ENCODE measurements at places on chromosomes 2 and 18.

- no peak for DNase-seq
Measured at GRCh38 chr18:23141104-23141999, 6.1 kb downstream of the CABLES1 start.

DNA sequence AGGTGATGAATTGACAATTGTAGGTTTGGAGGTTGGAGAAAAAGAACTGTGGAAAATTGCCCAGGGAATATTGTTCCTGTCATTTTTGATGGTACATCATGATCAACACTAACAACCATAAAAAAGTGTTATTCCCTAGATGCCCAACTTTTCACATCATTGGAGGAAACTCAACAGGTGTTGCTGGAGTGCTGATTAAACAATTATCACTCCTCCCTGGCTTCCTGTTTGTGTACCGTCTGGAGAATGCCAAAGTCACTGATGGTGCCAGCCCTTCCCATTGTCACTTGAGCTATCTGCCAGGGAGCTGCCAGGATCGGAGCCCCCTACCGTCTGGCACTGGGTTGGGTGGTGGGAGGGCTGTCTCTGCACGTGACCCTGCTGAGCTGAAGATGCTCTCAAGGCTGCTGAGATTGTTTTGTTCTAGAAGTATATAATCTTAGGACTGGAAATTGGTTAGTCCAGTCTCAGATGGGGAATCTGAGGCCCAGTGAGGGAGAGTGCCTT lies 156.9 kb downstream of the PRKCE start:
- no peak for DNase-seq

DNA sequence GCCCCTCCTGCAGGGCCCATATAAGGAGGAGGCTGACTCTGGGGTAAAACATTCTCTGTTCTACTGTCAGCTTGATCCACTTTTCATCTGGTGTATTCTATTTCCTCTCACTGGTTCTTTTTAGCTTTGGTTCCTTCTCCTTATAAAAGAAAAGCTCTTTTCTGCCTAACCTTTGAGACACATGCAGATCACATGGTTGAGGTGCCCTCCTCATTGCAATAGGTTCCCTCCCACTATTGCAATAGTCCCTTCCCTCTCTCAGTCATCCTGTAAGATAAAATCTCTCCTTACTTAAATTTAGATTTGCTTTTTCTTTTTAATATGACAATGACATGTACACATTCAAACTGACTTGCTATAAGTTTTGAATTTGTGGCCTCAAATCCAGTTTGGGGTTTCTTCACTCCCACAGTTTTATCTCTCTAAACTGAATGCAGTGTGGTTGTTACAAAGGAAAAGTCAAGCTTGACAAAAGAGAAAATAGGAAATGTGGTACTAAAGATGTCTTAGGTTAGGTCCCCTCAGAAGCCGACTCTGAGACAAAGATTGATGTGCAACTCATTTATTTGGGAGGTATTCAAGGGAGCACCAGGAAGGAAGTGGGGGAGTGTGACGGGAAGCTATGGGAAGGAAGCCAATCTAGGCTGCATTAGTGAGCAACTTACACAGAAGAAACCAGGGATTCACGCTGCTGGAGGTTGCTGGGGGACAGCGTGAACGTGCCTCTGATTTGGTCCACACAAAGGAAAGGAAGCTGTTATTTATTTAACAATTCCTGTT lies 127.6 kb upstream of the LINC00305 start:
- no peak for DNase-seq

- DNase-seq, result no peak
Measured at GRCh38 chr2:106012001-106012590, 182.0 kb downstream of the UXS1 start.

- no peak for DNase-seq
Measured at GRCh38 chr2:151761193-151761592, 26.9 kb upstream of the NEB start.

- DNase-seq, result no peak
Measured at GRCh38 chr18:13517369-13517768, 209.0 kb downstream of the FAM210A start.

GRCh38 chr2:200533754-200534153 lies 7.7 kb downstream of the SGO2 start:
- no peak for DNase-seq

DNA sequence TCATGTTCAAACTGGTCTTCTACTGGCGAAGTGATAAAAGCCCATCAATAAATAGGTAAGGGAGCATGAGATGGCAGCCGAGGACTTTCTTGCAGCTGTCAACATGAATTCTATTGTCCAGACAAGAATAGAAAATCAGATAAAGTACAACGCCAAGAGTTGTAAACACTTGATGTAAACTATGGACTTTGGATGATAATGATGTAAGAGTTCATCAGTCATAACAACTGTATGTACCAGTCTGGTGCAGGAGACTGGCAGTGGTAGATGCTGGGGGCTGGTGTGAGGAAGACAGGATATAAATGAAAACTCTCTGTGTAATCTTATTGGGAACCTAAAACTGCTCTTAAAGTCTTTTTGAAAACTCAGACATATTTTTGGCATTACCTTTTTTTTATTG lies 155.9 kb upstream of the RASGRP3 start:
- no peak for DNase-seq

DNA sequence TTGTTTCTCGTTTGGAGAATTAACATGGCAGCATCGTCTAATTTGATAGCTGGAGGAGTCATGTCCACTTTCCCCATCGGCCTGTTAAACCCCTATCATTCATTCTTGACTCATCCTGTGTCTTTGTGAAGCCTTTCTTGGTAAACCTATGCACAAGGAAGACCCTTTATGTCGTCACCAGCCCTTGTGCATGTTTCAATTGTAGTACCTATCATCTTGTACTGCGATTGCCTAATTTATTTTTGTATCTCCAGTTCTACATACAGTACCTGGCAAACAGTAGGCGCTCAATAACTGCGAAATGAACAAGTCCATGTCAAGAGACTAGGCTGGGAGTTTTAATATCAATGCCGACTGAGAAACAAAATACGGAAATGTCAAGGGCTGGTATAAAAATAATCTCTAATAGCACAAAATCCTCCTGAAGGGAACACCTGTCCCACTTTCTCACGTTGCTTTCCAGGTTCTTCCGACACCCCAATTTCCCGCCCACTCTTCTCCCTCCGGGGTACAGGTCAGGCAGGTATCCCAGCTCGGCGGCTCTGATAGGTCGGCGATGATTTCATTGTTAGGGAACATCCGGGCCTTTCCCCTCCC lies 1.3 kb upstream of the PPM1B start:
- DNase-seq, result no peak

DNA sequence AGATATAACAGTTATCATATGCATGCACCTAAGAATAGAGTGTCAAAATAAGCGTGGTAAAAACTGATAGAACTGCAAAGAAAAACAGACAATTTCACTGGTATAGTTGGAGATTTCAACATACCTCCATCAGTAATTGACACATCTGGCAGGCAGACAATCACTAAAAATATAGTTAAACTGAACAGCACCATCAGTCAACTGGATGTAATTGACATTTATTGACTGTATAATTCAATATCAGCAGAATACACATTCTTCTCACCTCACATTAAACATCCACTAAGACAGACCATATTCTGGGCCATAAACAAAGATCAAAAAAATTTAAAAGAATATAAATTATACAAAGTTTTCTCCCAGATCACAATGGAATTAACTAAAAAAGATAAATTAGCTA lies 378.5 kb upstream of the RGPD4 start:
- no peak for DNase-seq

DNA sequence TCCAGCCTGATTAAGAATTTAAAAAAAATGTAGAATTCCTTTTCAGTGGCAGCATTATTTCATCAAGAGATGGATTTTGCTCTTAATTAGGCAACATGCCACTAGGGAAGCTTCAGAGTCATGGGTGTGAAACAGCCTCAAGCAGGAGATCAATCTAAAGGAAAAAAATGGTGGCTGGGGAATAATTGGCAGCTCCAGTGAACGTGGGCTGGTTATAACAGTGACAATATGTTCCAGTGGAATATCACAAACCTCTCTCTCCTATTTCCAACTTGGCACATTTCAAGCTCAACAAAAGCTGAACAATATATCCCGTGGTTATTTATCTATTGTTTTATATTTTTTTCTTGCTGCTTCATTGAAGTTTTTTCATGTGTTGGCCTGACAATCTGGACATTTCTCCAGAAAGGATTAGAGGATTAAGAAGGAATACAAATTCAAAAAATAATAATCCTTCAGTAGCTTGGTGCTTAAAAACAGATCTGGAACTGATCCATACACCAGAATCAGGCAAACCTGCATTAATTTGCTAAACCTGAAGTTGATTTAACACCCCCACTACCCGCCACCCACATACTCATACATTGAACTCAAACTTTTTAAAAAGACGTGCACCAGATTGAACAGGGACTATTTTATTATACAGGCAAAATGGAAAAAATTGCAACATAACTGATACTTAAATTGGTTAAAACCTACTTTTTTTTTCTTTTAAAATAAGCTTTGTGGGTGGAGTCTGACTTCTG lies 255.9 kb upstream of the SPRED2 start:
- no peak for DNase-seq

GRCh38 chr2:189254268-189254883 lies 74.8 kb upstream of the COL5A2 start:
- no peak for DNase-seq

DNA sequence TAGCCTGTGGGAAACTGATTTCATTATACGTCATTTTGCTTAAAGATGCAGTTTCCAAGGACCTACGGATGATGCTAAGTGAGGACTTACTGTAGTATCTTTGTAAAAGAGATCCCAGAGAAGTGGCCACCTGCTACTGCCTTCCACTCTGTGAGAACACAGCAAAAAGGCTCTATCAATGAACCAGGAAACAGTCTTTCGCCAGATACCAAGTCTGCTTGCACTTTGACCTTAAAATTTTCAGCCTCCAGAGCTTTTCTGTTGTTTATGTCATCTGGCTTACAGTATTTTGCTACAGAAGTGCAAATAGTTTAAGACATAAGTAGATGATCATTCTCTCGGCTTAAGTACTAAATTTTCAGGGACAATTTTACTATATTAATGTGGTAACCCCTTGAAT lies 847.9 kb upstream of the CHAC2 start:
- DNase-seq, result no peak

DNA sequence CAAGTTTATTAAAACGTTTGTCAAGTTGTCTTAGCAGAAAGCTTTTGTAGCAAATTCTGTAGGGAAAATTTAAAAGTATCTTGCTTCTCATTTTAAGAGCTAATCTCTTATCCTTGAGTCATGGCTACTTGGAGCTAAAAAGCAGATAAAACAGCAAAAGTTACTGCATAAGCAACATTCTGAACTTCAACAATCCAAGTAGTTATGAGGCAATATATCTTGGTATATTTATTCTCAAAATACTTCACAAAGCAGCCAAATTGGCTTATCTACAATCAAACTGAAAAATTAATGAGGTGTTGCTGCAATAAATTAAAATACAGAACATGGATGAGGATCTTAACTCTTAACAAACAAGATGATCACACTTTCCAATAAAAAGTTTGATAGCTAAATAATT lies 306.5 kb downstream of the PIEZO2 start:
- DNase-seq, result no peak

DNA sequence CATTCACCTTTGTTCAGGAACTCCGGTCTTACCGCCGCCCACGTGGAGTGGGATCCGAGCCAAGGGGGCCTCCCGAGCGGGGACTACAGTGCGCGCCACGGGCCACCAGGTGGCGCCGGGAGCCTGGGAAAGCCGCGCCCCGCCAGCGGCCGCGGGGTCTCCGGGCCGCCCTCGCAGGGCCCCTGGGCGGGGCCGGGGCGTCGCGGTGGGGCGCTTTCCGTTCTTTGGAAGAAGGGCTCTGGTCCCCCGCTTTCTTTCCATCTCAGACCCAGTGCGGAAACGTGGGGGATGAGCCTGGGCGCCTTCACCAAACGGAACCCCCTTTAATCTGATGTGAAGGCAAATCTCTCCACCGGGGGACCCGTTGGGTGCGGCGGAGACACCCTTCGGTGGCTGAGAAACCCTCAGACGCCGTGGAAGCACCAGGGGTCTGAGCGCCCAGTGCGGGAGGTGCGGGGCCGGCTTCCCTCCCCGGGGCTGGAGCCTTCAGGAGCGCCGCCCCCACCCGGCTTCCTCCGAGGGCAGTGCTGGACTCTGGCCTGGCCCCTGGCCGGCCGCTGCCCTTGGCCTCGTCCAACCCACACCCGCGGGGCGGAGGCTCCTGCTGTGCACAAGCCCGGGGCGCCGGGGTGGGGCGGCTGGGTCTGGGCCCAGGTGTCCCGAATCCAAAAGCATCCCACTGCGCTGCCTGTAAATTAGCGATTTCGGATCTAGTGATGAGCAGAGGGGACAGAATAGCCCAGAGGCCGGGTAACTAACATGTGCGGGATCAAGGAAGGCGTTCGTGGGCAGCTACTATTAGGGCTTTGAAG lies 44.6 kb downstream of the GORASP2 start:
- DNase-seq, result peak; percentile 91

GRCh38 chr2:227592694-227593387 lies 5.9 kb upstream of the SCYGR2 start:
- DNase-seq, result no peak

GRCh38 chr2:71154798-71155197 lies 24.4 kb downstream of the MPHOSPH10 start:
- peak; percentile 17 for DNase-seq

GRCh38 chr2:140154706-140155105 lies 1374.5 kb upstream of the NXPH2 start:
- DNase-seq, result no peak

DNA sequence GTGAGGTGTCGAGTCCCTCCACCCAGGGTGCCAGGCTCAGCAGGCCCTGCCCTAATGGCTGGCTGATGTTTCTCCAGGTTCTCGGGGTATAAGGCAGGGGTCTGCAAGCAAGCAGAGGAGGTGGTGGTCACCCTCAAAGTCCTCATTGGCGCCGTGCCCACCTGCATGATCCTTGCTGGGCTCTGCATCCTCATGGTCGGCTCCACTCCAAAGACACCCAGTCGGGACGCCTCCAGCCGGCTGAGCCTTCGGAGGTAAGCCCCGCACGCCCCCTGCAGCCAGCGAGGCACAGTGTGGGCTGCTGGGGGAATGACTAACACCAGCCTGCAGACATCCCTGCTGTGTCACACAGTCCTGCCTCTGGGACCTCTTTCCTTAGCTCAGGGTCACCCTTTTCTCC lies 14.1 kb downstream of the MFSD2B start:
- DNase-seq, result no peak

- no peak for DNase-seq
Measured at GRCh38 chr2:121151311-121152109, 133.5 kb downstream of the TFCP2L1 start.

DNA sequence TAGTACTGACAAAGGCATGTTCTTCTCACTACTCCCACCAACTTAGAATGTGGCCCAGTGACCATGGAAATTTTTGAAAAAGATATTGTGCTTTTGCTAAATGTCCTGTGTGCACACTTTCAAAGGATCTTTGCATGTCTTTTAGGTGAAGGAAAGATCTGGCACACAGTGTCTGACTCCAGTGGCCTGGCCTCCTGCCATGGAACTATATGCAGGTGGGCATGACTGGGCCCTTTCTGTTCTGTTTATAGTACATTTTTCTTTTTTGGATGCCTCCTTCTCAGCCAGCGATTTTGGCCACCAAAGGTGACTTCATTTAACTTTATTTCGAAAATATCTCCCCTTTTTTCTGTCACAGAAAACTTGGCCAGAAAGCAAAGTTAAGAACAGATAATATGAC lies 999.7 kb upstream of the PIK3C3 start:
- DNase-seq, result no peak

- no peak for DNase-seq
Measured at GRCh38 chr2:168461178-168461941, 5.3 kb downstream of the CERS6 start.

- no peak for DNase-seq
Measured at GRCh38 chr2:9082158-9082557, 78.7 kb upstream of the MBOAT2 start.

Measured in activated naive CD4-positive, alpha-beta T cell treated with anti-CD3 and anti-CD28 coated beads, Interleukin-2, amount 50 U/mL, for 72 hours (primary cell).